GM04503 (cell line): ENCODE measurements at places on chromosomes 4 and X.

DNA sequence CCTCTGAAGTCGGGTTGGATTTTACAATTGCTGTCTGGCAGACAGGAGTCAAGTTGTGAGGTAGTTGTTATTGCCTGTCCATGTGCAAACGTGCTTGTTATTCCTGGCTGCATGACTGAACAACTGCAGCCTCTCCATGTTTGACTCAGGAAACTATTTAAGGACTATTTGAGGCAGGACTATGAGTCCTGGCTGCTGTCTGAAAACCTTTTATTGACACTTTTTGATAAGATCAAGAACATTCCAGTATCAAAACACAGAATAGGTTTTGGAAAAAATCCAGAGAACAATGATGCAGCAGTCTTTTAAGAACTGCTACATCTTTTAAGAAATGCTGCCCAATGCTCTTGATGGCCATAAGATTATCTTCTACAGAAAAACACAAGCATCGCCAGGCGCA lies 10.0 kb upstream of the SPRY1 start:
- DNase-seq: no peak

GRCh38 chr4:12958436-12958835 lies 525.7 kb downstream of the RAB28 start:
- no peak for DNase-seq

DNA sequence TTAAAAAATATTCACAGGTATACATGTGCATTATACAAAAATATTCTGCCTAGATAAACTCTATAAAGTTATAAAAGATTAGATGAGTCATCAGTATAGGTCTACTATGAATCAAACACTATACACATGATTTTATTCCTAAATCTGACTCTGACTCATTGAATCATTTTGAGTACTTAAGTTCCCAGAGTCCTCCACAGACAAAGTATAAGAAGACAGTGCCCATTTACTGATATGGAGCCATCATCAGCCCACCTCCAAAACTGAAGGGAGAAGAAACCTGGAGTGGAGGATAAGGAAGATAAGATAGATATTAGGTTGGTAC lies 28.7 kb upstream of the ANTXR2 start:
- no peak for DNase-seq

- peak; percentile 22 for DNase-seq
Observed at GRCh38 chr4:52588771-52589591, 70.1 kb downstream of the USP46 start.

- DNase-seq: no peak
Observed at GRCh38 chrX:46326161-46326560, 219.1 kb downstream of the ZNF674 start.

DNA sequence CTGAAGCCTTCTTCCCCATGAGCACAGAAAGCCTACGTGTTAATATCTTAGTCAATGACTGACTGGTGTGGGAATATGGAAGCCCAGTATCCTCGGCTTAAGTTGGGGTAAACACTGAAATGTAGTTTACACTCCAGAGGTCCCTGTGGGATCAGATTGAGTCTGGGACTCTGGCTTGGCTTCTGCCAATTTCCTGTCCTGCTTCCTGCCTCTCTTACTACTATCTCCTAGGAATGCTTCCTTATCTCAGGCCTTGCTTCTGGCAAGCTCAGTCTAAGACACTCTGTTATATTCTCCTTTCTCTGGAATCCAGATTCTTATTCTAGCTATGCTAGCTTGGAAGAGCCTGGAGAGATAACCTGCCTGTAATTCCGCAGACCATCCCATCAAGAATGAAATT lies 174.0 kb upstream of the LDB2 start:
- DNase-seq: no peak

- no peak for DNase-seq
Observed at GRCh38 chr4:47270201-47270888, 193.2 kb downstream of the COMMD8 start.

DNA sequence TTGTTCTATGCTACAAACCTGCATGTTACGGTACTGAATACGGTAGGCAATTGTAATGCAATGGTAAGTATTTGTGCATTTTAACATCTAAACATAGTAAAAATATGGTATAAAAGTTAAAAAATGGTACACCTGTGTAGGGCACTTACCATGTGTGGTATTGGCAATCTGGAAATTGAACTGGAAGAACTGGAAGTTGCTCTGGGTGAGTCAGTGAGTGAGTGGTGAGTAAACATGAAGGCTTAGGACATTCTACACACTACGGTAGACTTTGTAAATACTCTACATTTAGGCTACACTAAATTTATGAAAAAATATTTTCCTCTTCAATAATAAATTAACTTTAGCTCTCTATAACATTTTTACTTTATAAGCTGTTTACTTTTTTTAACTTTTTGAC lies 78.9 kb downstream of the RRAGB start:
- no peak for DNase-seq

- DNase-seq: no peak
Observed at GRCh38 chrX:8726031-8726652, 5.8 kb downstream of the ANOS1 start.

GRCh38 chr4:17605236-17605635 lies 9.2 kb upstream of the MED28 start:
- DNase-seq: no peak

DNA sequence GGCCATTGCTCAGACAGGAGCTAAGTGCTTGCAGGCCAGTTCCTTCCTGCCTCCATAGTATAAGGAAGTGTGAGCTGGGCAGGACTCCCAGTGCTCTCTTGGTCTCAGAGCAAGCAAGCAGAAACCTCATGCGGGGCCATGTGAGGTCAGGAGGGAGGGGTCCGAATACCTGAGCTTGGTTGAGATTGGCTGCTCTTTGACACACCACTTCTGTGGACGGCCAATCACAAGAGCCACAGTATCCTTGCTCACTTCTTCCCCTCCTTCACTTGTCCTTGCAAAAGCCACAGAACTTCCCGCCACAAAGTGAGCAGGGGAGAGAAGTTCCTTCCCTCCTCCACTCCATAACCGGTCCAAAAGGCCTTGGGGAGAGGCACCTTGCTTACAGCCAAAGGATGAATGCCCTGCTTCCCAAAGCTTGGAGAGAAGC lies 56.7 kb downstream of the PRPS1 start:
- DNase-seq: no peak

- no peak for DNase-seq
Observed at GRCh38 chrX:56947699-56948098, 47.6 kb downstream of the SPIN3 start.

- no peak for DNase-seq
Observed at GRCh38 chrX:153533091-153533490, 15.6 kb downstream of the ATP2B3 start.

- DNase-seq: no peak
Observed at GRCh38 chr4:144582105-144582850, 63.7 kb upstream of the HHIP start.

DNA sequence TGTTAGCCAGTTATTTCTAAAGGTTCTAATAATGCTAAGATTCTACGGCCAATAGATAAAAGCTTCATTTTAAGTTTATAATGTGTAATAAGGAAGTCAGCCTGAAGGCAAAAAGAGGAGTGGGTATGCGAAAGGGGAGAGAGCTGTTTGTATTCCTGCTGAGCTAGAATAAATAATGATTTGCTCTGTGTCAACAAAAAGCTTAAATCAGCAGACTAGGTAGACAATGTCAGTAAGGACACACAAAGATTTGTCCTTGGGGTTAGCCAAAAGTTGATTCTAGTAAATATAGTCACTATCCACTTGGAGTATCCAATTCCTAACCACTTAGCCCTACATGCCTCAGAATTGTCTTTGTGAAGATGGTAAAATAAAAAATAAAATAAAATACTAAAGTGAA lies 90.3 kb upstream of the GRIA3 start:
- DNase-seq: no peak

GRCh38 chr4:153488006-153488891 lies 22.1 kb downstream of the TMEM131L start:
- DNase-seq: no peak

GRCh38 chrX:150012647-150013381 lies 74.5 kb upstream of the EOLA2 start:
- no peak for DNase-seq

- no peak for DNase-seq
Observed at GRCh38 chrX:119145241-119145653, 17.6 kb upstream of the KIAA1210 start.

GRCh38 chr4:174056959-174057358 lies 226.5 kb downstream of the FBXO8 start:
- DNase-seq: no peak

DNA sequence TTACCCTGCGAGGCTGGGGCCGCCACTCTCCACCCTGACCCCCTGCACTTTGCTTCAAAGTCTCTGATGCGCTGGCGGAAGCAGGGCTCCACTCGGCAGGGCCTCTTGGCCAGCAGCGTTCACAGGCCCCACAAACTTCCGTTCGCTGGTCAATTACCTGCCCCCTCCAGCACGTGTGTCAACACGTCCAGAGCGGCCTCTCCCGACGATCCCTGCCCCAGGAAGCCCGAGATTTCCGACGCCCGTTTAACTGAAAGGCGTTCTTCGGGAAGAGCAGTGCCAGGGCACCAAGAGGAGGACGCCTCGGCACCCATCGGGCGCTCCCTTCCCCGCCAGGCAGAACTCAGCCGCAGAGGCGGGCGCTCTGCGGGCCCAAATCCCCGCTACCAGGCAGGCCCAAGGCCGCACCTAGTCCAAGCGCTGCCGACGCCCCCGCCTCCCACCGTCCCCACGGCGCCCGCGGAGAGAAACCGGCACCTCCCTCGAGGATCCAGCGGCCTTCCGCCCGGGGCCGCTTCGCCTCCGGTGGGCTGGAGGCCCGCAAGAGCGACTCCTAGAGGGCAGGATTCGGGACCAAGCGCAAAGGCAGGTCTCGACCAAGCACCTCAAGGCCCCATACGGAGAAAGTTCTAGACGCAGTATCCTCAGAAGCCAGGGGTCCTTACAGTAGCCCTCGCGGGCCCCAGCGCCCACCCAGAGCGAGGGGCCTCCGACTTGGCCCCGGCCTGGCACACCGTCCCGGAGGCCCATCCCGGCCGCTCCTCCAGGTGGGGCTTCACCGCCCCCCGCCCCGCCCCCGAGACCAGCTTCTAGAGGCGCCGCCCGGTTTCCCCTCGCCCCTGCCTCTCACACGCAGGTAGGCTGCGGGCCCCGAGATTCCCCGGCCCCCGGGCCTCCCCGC lies 586 bp downstream of the BCAP31 start:
- no peak for DNase-seq

DNA sequence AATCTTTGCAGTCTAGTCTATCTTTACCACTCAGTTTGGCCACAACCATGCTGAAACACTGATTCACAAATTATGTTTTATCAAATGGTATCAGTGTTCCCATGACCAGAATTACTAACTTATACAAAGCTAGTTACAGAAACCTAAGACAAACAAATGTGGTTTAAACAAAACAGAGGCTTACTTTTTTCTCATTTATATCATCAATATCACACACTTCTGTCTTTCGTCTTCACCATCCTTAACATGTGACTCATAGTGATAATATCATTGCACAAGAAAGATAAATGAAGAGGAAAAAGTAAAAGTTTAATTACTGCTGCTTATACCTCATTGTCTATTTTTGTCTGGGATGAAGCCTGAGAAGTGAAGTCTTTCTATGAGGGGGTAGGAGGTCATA lies 406.6 kb downstream of the PCDH10 start:
- DNase-seq: no peak

DNA sequence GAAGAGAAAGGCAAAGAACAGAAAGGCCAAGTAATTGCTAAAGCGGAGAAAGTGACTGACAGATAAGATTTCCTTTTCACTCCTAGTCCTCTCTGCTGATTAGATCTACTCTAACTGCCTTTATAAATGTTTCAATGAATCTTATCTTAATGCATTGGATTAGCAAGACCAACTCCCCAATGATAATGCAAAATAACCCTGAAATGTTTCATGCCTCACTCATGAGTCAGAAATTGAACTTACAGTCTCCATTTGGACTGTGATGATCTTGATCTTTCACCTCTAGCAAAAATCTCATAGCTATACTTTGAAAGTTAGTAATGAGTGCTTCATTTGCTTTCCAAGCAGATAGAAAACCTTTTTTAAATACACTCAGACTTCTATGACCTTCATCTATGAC lies 26.5 kb downstream of the SLC10A7 start:
- DNase-seq: no peak

DNA sequence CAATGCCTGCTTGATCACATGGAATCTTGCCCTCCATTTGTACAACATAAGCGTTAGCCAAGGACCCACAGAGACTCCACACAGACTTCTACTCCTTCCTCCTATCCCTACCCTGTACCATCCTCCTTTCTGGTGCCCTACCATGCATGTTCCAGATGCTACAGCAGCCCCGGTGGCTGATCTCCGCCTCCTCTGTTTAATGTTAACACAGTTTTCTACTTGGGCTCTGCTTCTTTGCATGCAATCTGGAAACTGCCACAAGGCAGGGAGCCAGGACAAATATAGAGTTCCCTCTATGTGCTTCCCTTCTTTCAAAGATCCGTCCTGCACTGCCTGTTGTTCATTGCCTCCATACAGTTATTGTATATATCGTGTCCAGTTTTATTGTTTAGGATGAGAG lies 368.6 kb upstream of the TENM3 start:
- DNase-seq: no peak

- no peak for DNase-seq
Observed at GRCh38 chr4:3337811-3338210, 45.0 kb downstream of the RGS12 start.

DNA sequence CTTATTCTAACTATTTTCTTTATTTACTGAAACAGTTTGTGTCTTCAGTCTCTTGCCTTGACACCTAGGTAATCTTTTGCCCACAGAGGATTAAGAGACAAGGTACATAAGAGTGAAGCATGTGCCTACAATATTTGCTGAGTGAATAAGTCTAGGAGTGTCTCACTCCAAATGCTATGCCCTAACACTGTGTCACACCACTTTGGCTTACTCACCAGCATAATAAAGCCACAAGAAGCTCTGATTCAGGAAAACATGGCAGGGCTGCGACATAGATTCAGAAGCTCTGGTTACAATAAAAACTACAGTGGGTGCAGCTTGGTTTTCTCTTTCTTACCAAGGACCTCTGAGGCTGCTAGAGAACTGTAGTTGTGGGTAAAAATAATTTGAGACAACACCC lies 127.1 kb downstream of the RBM46 start:
- DNase-seq: no peak

DNA sequence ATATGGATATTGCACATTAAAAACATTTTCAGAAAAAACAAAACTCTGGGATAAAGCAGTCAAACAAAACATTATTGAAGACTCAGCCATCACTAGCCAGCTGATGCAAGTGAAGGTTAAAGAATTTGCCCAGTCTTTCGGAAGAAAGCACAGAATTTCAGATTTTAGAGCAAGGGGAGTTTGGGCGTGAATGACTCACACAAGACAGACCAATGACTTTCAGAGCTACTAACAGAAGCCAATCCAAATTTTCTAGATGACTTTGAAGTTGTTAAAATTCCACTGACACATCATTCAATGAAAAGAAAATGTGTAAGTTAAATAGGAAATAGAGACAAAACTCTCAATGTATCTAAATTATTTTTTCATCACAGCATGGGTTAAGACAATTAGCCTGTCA lies 4.0 kb downstream of the MRFAP1L1 start:
- no peak for DNase-seq

DNA sequence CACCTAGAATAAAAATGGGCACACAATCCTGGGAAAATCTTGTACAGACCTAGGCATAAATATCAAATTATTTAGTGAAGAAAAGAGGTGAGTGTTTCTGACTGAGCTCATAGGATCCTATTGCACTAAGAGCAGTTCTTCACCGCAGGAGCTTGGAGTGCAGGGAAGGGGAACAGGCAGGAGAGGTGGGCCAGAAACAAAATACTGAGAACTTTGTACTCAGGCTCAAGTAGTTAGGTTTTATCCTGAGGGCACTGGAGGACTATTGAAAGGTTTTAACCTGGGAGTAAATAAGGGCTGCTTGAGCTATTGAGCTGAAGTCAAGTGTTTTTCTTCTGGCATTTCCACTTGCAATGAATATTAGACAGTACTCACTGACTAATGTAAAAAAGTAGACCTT lies 12.2 kb downstream of the EPHA5 start:
- no peak for DNase-seq
